ENCODE measurements at places on chromosomes 2 and 18.

DNA sequence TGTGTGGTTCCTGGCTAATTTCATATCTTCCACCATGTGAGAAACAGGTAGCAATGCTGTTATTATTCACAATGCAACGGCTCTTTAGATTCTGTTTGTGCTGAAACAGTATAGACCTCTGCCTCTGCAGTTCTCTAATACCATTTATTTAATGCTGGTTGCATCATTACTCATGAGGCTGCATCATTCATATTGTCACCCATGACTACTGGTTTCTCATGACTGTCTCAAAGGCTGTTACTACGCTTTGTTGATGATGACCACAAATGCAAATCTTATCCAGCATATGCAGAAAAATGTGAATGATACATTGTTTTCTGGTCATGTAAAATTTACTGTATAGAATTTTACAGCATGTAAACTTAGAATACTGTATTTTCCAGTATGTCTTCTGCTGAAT, 22.5 kb downstream of the CAVIN2 start:
- no peak for DNase-seq

DNA sequence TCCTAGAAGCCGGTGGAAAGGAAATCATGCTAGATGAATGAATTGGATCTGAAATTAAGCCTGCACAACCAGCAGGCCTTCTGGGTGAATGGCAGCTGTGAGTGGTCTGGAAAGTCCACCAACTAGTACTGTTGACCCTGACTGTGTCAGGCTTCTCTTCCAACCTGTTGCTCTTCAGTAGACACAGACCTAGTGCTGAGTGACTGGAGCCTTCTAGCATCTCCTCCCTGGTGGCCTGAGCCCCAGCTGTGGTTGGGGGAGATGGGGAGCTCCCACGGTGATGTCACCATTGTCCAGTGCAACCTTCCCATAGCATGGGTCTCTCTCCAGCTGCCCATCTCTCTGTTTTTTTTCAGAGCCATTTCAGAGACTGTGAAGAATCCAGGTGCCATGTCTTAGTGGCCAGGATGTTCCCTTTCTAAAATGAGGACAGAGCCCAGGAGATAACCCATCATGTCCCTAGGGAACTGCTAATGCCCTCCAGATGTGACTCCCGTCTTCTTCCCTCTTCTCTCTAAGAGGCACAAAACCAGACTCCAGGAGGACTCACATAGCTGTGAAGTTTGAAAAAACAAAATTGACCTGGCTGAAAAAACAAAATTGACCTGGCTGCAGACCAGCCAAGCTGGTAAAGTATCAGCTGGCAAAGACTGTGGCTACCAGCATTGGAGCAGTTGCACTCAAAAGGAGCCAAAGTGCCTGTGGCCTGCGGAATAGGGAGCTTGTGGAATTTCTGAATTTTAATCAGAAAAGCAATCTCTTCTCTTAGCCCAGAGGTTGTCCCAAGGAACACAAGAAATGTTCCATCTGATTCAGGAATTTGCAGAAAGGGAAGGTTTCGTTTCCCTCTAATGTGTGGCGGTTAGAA, 67.4 kb upstream of the RPL31 start:
- no peak for DNase-seq

GRCh38 chr2:129929321-129930290, 49.9 kb upstream of the RAB6C start:
- no peak for DNase-seq

DNA sequence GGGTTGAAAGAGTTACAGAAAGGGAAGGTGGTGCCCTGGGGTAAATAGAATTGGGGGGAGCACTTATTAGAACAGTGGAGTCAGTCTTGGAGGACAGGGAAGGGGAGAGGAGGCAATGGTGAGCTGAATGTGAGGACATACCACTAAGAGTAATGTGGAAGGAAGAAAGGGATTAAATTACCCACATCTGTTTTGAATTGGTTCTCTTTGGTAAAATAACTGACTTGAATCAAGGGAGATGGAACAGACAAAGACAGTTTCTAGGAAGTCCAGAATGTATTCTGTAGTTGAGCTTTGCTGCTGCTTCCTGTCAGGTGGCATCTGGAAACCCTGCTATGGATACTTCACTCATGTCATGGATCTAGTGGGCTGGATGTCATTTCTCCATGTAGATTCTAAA, 6.7 kb downstream of the SETBP1 start:
- DNase-seq: no peak

DNA sequence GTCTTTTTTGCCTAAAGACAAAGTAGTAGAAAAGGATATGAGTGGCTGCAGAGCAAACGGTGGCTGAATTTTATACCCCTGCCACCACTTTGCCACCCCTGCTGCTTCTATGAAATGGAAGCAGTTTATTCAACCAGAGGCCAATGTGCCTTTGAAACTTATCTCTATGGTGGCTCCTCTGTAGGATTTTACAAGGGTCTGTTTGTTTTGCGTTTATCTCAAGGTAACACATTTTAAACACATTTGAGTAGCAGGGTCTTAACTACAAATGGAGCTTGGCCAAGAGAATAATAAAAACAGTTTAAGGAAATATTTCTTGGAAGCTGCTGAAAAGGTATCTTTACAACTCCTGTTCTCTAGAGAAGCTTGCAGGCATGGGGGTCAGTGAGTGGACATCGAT, 6.1 kb downstream of the ALLC start:
- DNase-seq: no peak

- no peak for DNase-seq
Observed at GRCh38 chr2:240861547-240861946, 7.1 kb upstream of the AGXT start.

Data from CD4-positive, alpha-beta T cell treated with Interleukin-6 at 100 ng/mL for 8 hours (primary cell).